ENCODE measurements at places on chromosomes 13 and 19.

DNA sequence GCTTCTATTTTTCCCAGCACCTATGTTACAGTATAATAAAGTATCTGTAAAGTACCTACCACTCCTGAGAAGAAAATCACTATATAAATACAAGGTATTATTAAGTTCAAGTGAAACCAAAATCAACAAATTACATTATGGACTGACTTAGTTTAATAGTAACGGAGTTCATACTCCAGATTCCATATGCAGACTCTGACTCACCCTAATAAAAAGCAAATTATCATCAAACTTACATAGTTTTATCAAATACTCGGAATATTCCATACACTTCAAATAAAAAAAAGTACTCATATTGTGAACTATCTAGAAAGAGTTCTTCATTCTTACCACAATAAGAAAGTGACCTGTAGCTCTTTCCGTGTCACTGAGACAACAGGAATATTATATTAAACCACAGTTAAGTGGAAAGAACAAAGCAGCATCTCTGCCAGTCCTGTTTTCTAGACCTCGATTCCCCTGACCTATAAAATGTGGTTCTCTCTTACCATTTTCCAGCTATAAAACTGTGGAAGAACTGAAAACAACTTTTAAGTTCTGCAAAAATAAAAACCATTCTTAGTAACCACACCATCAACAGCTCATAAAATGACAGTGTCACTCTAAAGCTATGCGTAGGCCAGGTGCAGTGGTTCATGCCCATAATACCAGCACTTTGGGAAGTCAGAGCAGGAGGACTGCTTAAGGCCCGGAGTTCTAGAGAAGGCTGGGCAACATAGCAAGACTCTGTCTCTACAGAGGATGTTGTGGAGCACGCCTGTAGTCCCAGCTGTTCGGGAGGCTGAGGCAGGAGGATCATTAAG is 42.6 kb downstream of the USP12 start:
- DNase-seq = no peak

GRCh38 chr13:47005756-47006414 is 109.0 kb upstream of the HTR2A start:
- no peak for DNase-seq

GRCh38 chr19:48110350-48110966 is at the start of gene PLA2G4C:
Gene PLA2G4C (minus strand): TSS chr19:48110817. CDS start chr19:48106529, 4,288 bp downstream.
- DNase-seq = peak; percentile 77

- no peak for DNase-seq
Observed at GRCh38 chr13:73138638-73139491, 80.1 kb downstream of the KLF5 start.

GRCh38 chr13:45536224-45536623 is 71.5 kb downstream of the COG3 start:
- no peak for DNase-seq

DNA sequence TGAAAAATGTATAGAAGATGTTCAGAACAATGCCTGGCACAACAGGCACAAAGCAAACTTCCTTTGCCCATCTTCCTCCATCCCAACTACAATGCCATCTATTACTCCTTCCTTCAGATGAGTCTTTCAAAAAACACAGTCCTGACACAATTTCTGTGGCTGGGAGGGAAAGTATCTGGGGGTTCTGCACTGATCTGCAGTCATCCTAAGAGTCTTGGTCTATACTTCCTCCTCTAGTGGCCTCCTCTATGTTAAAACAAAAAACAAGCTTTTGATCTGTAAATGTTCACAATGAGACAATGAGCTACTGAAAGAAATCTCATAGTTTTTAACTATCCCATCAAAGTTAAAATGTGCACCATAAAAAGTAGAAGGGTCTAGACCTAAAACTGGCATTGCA is 44.8 kb downstream of the USP12 start:
- no peak for DNase-seq

- DNase-seq = peak; percentile 13
Observed at GRCh38 chr19:39941615-39942365, 7.4 kb upstream of the FCGBP start.

DNA sequence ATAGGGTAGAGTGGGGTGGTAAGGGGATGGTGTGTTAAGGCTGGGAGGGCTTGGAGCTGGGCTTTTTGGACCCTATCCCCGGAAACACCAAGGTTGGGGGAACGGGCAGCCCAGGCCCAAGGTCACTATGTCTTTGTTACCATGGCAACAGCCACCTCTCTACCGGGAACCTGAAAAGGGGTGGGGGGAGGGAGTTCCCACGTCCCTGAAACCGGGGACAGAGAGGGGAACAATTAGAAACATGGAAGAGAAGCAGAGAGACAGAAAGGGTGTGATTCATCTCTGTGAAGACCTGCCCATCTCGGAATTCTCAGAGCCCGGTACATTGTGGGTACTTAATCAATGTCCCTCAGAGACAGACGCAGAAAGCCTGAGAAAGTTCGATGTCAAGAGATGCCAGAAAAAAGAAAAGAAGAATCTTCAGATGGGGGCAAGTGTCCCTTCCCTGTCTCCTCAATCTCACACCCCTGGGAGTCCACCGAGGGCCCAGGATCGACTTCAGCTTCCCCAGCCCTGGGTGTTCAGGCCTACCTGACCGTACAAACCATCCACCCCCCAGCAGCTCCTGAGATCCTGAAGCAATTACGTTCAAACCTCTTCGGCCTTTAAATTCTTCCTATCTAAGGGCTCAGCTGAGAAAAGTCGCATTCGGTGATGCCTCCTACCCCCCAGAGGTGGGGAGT is 6.8 kb upstream of the LRFN1 start:
- no peak for DNase-seq

- DNase-seq = no peak
Observed at GRCh38 chr19:49152119-49152550, 3.1 kb downstream of the HRC start.

DNA sequence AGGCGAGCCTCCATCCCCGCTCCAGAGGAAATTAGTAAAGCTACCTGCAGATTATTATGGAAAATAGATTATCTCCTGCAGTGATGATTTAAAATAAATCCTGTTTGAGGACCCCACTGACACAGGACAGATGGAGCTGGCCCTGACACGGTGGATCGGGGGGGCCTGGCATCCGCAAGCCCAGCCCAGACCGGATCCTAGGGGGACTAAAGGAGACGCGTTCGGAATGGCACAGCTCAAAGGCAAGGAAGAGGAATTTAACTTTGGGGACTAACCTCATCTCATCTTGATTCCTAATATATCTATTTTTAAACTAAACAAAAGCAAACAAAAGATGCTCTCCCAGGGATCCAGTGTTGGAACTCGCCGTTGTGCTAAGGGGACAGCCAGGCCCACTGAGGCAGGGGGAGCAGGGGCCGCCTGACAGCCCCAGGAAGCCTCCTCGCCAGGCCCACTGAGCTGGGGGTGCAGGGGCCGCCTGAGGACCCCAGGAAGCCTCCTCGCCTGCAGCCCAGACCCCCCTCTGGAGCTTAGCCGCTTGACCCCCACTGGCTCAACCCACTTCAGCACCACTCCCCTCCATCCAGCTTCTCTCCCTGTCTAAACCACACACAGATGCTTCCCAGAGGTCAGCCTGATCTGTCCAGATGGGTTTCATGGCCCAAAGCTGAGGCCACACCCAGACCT is 78.6 kb downstream of the SPACA7 start:
- DNase-seq = no peak

DNA sequence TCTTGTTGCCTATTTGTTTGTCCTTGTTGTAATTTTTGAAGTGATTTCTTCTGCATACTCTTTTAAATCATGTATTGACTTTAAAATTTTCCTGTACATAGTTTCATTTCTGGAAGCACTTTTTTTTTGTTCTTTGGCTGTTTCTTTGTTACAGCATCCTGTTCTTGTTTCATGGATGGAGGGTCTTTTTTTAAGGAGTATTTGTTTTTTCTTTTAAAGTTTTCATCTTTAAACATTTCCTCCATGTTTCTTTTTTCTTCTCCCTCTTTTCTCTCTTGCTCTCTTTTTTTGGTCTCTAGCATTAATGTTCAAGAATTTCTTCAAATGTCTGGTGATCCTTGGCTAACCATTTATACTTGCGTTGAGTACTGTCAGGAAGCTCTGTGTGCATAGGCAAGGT is 58.8 kb downstream of the URI1 start:
- no peak for DNase-seq

Measured in KG1 (cell line).